NCI-H1930 (cell line): ENCODE measurements at places on chromosomes 7 and 10.
A peak's percentile ranks its signal among the peaks of the same experiment; 100 is the strongest.

DNA sequence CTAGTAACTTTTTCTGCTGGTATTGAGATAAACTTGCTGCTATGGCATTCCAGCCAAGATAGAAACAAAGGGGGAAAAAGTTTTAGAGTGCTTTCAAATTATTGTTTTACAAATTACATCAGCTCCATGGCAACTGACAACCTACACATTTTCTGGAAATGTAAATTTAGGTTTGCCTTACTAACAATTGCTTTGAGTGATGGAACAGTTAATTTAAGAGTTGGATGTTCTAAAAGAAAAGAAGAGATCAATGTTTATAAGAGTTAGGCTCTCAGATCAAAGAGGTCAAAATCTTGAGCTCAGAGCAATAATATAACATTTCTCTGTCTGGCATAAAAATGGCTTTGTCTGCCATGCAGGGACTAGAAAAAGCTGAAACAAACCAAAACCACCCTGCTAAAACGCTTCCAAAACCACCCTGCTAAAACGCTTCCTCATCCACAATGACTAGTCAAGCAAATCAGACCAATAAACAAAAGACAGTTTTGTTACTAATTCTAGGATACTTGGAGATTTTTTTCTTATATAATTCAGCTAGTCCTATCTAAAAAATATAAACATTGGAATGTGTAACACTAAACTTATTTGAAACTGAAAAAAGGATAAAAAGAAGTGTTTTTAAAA lies 32.3 kb downstream of the ORC5 start:
- no peak for DNase-seq

- no peak for DNase-seq
These were observed 76.1 kb upstream of the ZEB1 start for GRCh38 chr10:31242902-31243301.

DNA sequence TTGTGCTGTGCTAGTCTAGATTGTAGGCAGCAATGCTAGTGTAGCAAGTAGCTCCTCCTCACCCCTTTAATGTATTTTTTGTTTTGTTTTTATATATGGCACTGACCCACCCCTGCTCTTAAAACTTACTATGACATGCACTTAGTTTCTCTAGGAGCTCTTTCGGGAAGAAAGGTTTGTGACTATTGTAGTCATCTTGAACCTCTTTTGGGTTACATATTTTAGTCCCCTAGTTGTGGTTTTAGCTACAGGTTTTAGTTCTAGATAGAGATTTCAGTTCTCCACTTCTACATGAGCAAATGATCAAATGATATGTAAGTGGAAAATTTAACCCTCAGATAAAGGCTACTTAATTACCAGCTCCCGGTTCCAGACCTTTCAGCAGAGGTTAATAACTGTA lies 14.9 kb downstream of the MINPP1 start:
- DNase-seq, result no peak

GRCh38 chr10:64096941-64097340 lies 575.7 kb downstream of the REEP3 start:
- DNase-seq, result no peak

DNA sequence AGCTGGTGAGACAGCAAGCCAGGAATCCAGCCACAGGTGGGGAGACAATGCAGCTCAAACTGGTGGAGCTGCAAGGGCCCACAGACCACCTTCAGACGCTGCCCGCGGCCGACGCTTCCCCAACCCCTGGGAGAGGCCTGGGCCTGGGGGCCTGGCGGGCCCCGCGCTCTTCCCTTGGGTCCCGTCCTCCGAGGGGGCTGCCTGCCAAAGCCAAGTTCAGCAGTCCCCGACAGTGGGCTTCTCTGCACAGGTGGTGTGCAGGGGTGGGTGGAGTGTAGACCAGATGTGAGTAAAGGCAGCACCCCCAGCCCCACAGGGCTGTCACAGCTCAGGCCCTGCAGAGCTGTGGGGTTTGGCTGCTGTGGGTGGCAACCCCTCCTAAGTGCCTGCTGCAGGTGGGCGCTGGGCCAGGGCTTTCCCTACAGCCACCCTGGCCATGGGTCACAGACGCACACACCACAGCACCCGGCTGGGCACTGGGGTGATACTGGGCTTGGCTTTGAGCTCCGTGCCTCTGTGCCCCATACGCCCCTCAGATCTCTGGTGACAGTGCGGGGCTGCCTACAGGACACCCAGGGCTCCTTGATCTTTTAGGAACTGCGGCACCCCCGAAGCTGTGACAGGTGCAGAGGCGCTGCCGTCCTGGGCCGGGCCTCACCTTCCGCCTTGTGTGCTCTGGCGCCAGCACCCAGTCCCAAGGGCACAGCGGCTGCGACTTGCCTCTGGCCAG lies 20.5 kb downstream of the BNIP3 start:
- DNase-seq, result no peak

- DNase-seq, result no peak
These were observed 690.4 kb upstream of the IGFBP3 start for GRCh38 chr7:46611508-46611907.

DNA sequence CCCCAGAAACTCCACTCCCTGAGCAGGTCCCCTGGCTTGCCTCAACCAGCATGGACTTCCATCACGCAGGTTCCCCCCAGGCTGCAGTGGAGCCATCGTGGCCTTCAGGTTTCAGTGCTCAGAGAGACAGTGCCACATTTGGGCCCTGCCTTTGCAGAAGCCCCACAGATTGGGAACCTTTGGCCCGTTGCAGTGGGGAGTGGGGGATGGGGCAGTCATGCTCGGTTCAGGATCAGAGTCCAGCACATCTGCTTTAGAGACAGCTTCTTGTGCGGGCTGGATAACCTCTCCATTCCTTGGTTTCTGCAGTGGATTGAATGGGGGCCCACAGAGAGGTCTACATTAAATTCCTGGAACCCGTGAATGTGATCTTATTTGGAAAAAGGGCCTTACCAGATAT lies 183.9 kb downstream of the EBF3 start:
- no peak for DNase-seq

DNA sequence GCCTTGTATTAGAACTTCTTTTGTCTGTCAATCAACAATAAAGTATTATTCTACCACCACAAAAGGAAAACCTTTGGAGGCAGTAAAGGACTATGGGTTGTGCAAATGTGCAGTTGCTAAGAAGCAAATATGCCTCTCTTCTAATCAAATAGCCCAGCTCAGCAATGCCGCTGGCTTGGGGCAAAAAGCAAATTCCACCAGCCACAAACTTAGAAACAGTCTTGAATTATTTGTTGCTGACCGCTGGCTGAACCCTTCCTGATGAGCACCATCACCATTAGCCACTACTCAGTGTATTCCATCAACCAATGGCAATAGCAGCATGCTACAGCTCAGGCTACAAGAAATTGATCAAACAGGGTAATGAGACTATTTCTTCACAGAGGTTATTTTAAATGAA lies 51.0 kb downstream of the SKAP2 start:
- DNase-seq, result peak; percentile 8

DNA sequence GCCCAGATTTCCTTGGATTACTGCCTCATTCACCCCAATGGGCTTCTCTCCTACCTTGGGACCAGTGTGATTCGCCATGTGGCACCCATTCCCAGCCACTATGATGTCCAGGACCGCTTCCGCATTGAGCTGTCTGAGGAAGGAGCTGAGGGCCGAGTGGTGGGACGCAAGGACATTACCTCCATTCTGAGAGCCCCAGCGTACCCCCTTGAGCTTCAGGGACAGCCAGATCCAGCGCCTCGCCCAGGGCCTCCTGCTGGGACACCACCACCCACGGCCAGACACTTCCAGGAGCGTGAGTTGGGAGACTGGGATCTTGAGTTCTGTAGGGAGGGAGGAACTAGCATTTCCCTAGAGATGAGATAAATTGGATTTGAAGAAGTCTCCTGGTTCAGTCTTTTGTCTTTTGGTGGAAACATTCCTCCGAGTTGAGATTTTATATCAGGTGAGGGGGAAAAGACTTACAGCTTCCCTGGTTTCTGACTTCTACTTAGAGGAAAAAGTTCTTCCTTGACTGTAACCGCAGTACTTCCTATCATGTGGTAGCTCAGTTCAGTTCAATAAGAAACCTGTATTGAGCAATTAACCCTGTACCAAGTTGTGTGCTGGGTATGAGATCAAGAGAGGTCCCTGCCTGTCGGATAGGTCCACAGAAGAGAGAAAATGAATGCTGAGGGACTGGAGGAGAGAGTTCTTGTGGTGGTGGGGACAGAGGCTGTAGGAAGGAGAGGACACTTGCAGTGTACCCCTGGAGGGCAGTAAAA lies 1.3 kb downstream of the MOSPD3 start:
- no peak for DNase-seq
